ENCODE measurements at places on chromosomes 1 and 21.

DNA sequence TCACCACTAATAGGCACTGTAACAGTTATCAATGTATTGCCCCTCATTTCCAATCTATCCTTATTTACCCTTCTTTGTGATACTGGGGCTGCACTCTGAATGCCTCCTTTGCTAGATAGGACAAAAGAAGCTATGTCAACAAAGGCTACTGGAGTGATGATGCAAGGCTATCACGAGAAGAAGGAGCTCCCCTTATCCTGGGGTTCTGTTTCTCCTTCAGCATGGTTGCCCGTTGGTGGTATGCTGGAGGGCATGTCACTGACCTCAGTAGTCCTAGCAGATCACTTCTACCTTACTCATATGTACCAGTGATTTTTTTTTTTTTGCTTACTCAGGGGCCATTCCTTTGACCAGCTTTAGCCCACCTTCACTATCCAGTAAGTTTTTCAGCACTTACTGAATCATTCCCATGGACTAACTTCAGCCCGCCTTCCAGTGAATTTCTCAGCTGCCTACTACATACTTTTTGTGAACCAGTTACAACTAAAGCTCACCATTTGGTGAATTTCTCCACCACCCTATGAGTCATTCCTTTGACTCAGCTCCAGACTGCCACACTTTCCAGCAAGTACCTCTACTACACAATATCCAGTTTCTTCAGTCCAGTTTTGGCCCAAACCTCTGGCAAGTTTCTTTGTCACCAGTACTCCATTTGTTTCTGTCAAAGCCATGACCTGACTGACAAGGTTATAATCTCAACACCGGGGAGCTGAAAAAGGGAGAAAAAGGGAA lies 944.5 kb downstream of the KCNT2 start:
- DNase-seq = no peak

DNA sequence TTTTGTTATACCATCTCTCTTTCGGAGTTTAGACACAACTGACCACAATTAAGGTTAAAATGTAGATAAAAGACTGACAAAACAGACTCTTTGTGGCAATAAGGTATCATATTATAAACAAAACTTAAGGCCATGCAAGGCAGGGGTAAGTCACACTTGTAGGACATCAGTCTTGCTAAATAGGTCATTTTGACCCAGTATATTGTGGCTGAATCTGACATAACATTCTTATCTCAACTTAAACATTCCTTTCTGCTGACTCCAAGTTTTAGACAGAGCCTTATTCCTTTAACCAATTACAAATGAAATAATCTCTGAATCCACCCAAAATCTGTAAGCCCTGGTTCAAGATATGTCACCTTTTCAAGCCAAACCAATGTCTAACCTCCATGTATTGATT lies 733.4 kb upstream of the B3GALT2 start:
- DNase-seq = no peak

DNA sequence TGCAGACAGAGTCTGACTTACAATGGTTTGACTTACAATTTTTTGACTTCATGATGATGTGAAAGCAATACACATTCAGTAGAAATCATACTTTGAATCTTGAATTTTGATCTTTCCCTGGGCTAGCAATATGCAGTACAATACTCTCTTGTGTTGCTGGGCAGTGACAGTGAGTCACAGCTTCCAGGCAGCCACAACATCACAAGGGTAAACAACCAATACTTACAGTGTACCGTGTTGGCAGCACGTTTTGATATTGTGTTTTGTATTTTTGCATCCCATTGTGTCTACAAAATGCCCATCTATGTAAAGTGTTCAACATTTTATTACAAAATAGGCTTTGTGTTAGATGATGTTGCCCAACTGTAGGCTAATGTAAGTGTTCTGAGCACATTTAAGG lies 150.9 kb downstream of the NTMT2 start:
- DNase-seq = no peak

DNA sequence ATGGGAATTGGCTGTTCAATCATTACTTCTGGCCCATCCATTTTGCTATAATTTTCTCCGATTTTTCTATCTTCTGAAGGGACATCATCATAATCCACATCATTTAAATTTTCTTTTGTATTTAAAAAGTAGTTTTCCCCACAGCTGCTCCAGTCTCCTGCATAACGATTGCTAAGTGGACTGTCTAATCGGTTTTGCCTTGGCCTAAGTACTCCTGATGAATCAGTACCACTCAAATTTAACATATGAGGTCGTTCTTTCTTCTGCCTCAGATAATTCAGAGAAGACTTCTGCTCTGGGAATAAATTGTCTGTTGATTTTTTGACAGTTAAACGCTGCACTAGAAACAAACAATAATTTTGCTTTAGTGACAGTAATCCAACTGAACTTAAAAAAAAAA lies 41.9 kb downstream of the SYDE2 start:
- DNase-seq = no peak

DNA sequence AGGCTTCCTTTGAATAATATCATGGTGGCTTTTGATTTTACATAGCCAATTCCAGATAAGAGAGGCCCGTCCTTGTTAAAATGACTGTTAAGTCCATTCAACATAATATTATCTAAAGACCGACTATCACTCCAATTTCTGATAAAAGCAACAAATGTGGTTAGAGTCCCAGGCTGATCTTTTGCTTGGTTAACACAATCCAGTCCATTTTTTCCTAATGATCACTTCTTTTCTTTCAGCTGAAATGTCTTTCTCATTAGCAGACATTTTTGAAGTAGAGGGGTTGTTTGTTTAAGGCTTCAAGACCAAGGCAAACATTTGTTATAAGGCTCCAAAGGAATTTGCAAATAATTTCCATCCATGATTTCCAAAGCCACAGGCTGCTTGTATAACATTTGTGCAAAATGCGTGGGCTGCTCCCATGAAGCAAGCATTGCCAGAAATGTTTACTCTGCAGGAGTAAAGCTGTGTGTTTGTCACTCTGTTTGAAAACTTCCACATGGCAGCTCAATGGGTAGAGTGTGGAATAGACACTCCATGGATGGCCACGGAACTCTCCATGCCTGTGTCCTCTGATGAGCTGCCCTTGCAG lies 111.5 kb downstream of the PSMG1 start:
- no peak for DNase-seq

DNA sequence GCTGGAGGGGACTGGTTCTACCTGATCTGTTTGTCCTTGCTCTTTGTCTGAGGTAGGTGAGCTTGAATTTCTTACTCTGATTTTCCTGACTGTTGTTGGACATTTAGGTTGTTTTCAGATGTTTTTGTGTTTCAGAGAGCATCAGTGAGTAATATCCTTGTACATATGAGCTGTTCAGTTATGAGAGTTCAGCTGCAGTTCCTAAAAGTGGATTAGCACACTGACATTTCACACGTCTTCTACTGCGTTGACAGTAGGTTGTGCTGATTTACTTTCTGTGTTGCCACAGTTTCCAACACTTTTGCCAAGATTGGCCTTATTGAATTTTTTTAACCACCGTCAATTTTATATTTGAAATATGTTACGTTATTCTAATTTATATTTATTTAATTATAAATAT lies 27.7 kb downstream of the CXADR start:
- DNase-seq = no peak

DNA sequence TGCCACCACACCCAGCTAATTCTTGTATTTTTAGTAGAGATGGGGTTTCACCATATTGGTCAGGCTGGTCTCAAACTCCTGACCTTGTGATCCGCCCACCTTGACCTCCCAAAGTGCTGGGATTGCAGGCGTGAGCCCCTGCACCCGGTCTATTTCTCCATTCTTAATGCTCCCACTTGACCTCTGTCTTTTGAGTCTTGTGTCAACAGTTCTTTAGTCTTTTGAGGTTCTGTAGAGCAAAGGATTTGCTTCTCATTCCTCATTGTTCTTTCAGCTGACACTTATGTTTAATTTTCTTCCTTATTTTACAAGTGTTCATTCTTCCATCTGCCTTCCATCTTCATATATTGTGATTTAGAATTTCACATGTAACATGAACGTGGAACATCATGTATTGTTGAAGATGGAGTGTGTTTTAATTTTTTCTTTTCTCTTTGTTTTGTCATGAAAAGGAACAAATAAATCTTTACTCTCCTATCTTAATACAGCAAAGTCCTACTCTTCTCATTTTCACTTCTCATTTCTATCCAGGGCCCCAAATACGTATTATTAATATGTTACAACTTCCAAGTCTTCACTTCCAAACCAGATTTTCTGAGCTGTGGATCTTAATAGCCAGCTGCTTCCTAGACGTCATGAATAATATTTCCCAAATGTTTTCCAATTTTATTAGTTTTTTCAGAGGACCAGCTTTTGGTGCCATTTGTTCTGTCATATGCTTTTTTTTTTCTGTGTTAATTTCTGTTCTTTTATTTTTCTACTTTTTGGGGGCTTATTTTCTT lies 16.9 kb downstream of the MTF2 start:
- DNase-seq = no peak

DNA sequence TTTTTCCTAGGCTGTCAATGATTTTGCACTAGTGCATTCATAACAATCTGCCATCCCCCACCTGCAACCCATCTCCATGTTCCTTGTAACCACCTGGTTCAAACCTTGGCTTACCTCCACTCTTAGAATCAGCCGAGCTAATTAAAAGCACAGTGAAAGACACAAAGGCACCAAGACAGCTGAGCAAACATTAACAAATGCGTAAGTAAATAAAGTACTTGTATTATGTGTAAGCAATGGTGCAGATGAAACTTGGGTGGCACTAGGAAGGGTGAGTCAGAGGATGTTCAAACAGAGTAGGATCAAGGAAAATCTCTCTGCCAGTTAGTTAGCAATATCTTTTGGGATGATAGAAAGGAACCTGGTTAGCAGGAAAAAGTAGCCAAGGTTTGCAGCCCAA lies 5.1 kb upstream of the FOXJ3 start:
- no peak for DNase-seq

DNA sequence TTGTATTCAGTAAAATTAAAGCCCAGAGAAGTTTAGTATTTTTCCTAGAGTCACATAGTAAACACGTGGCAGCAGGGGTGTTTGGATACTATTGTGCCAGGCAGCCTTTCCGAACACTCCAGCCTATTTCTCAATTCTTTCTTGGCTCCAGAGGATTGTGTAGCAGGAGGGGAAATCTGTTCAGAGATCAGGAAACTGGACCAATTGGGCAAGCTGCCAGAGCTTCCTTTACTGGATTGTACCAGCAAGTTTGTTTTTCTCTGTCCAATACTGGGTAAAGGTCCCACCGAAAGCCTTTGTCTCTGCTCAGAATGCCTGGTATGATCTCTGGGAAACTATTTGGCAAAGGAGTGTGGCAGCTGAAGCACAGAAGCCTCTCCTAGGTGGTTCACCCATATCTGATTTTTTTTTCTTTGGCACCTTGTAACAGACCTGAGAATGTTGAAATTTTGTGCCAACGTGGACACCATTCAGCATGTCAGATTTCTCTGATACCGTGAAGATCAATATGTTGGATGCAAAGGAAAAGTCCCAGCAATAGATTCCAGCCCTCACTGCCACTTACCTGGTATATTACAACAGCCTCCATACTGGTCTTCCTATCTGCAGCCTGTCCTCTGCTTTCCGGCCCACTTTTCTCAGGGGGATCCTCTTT lies 126.2 kb downstream of the FGGY start:
- DNase-seq = no peak

DNA sequence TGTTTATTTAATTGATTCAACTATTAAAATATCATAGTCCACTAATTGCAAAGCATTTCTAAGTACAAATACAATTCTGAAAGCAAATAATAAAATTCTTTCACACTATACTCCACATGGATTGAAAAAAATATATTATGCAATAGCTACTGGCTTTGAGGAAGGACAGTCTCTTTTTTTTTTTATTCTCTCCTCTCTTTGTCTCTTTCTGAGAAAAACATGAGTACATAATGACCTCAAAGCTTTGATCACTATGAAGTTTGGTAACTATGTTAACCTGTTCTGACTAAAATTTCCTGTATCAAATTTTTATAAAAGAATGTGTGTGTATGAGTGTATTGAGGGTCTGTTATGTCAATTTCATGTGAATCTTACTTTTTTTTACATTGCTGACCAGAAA lies 96.2 kb downstream of the RGS2 start:
- DNase-seq = no peak

DNA sequence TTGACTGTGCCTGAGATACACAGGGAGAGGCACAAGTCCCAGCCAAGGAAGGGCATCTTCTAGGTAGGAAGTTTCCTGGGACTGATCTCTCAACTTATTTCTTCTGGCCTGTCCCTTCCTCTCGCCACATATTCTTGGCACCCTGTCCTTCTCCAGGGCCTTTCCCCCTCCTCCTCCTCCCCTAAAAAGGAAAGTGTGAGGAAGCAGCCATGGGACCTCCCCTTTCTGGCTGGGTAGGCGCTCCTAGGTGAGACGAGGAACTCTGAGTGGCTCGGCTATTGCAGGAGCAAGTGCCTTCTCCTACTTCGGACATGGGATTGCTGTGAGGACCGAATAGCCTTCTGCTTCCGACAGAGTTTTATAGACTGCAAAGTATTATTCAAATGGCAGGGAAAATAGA lies 15.5 kb upstream of the MTARC2 start:
- no peak for DNase-seq

DNA sequence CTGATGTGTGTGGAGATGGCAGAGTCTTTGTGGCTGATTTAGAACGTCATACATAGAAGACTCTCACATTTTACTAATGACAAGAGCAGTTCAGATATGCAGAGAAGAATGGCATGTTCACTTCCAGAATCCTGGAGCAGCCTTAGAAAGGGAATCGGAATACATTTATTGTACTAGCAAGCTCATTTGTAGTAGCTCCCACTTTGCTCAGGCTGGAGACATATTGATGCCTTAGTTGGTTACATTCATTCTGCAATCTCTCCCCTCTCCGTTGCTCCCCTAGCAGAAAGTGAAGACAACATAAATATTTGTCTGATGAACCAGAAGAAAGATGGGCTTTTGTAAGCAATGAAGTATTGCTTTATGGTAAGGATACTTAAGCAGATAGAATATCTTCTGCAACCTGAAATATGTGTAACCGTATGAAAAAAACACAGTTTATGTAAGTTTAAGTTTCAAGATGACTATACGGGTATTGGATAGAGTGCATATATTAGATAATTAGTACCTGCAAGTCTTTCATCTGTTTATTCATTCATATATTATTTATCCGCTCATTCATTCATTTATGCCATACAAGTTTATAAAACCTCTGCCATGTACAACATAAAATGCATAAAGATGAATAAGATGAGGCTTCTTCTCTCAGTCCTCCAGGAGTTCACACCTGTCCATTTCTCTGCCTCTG lies 135.7 kb downstream of the CNIH3 start:
- DNase-seq = no peak

DNA sequence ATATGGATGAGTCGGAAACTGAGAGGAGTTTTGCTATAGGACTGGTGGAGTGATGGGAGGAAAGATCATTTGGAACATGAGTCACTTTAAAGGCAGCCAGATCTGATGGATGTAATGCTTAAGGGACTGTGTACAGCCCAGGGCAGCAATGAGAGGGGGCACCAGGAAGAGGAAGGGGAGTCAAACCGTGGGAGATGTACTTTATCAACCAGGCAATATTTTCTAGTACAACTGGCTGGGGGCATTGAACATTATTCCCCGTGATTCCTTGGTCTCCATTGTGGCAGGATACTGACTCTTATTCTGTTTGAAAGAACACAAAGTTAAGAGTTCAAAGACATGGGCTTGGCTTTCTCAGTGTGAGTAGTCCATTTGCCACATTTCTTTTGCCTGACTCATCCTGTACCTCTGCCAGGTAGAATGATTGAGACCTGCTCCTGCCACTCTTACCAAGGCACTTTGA lies 268.2 kb upstream of the NR5A2 start:
- DNase-seq = no peak

GRCh38 chr1:54013393-54014008 lies 4.5 kb downstream of the LDLRAD1 start:
- no peak for DNase-seq

GRCh38 chr1:15384301-15384901 lies 25.3 kb upstream of the EFHD2 start:
- no peak for DNase-seq
